MCF 10A (cell line): ENCODE measurements at places on chromosomes 3 and 15. TPM values are rescaled to one million over a fixed set of nuclear protein-coding genes. Genes with fewer than 3 reads are reported as not detected.
A peak's percentile ranks its signal among the peaks of the same experiment; 100 is the strongest.

- H3K36me3 ChIP-seq, result no peaks in the 10 kb centered on the region
- DNase-seq, result peak; percentile 60
- H3K4me1 ChIP-seq, result no peaks in the 10 kb centered on the region
- no peak overlapping the region for H3K4me3 ChIP-seq
- H3K27ac ChIP-seq, result no peak overlapping the region
Observed at GRCh38 chr3:117019082-117019713, 309.6 kb downstream of the TUSC7 start.

GRCh38 chr3:149374793-149375500, 2.5 kb downstream of the TM4SF1 start:
- no peak for DNase-seq
- peaks cover 50% of the 10 kb centered on the region for H3K4me1 ChIP-seq
- peaks cover 38% of the 10 kb centered on the region for H3K36me3 ChIP-seq
- H3K4me3 ChIP-seq, result peak overlapping the region; percentile 72
- H3K27ac ChIP-seq, result peak overlapping the region; percentile 79
- no peaks in the 10 kb centered on the region for H3K27me3 ChIP-seq

GRCh38 chr3:58536501-58537411, at the start of gene ACOX2:
Gene ACOX2, minus strand, starts transcription at chr3:58537190. Its CDS starts 2,084 bp downstream, at chr3:58535106.
- no peak for DNase-seq
- no peak within 1 kb of the TSS for H3K27ac ChIP-seq
- peaks cover 22% of the 10 kb centered on the region for H3K4me1 ChIP-seq
- H3K4me3 ChIP-seq, result no peak within 1 kb of the TSS

DNA sequence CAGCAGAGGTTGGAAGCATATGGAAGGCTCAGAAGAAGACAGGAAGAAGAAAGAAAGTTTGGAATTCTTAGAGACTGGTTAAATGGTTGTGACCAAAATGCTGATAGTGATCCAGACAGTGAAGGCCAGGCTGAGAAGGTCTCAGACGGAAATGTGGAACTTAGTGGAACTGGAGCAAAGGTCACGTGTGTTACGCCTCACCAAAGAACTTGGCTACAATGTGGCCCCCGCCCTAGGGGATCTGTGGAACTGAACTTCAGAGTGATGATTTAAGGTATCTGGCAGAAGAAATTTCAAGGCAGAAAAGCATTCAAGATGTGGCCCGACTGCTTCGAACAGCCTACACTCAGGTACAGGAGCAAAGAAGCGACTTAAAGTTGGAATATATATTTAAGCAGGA, 83.1 kb downstream of the MYO5A start:
- peak overlapping the region; percentile 16 for H3K27ac ChIP-seq
- no peak overlapping the region for H3K4me3 ChIP-seq
- no peaks in the 10 kb centered on the region for H3K36me3 ChIP-seq
- no peaks in the 10 kb centered on the region for H3K27me3 ChIP-seq
- H3K4me1 ChIP-seq, result peaks cover 18% of the 10 kb centered on the region

BOC gene
- 1.8 and 2.3 TPM in 2 replicates for total RNA-seq

GRCh38 chr3:114290911-114291901, 2.6 kb upstream of the TIGIT start:
- DNase-seq, result peak; percentile 63
- H3K27me3 ChIP-seq, result no peaks in the 10 kb centered on the region
- H3K4me1 ChIP-seq, result no peaks in the 10 kb centered on the region

CORO2B gene
- 0.47 and 0.79 TPM in 2 replicates for total RNA-seq

DNA sequence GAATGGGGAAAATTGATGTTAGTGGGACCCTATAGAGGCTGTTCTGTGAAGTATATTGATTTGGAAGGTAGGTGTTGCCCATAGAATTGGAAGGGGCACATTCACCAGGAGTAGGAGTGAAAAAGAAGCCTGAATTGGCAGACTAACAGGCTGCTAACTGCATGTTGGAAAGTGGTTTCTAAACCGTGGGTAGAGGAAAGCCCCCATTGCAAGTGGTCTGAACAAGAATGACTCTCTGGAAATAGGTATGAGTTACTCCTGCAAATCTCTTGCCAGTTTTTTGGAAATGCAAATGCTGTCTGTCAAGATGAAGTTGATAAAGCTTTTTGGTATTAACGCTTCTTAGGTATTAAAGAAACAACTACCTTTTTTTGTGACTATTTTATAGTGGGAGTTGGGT, 3.5 kb downstream of the UBE2E1 start:
- H3K27ac ChIP-seq, result peak overlapping the region; percentile 32
- H3K4me1 ChIP-seq, result peaks cover 51% of the 10 kb centered on the region
- H3K27me3 ChIP-seq, result no peaks in the 10 kb centered on the region
- peaks cover 27% of the 10 kb centered on the region for H3K36me3 ChIP-seq

- no peak for DNase-seq
- H3K4me1 ChIP-seq, result peaks cover 21% of the 10 kb centered on the region
- H3K36me3 ChIP-seq, result peaks cover 6% of the 10 kb centered on the region
- no peak overlapping the region for H3K4me3 ChIP-seq
Observed at GRCh38 chr15:87567406-87568030, 689.0 kb downstream of the NTRK3 start.

DNA sequence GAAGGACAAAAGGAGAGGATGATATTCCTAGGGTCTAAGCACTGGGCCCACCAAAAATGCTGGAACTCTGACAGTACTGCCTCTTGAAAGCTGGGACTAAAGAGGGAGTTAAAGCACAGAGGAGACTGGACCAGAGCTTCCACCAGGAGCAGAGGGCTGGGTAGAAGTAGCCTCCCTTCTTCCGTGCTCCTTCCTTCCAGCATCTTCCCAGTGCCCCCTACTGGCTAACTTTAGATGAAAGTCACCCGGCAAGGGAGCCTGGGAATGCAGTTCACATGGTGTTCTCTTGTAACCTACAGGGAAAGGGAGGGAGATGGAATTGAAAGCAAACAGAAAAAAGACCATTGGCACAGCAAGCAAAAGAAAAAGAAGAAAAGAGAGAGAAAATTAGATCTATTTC, 106.1 kb upstream of the COL8A1 start:
- no peaks in the 10 kb centered on the region for H3K36me3 ChIP-seq
- no peak overlapping the region for H3K4me3 ChIP-seq
- H3K27ac ChIP-seq, result peak overlapping the region; percentile 10
- no peaks in the 10 kb centered on the region for H3K27me3 ChIP-seq
- peaks cover 26% of the 10 kb centered on the region for H3K4me1 ChIP-seq
- DNase-seq, result peak; percentile 80

ALDH1A2 gene
- 1.2 and 1.3 TPM in 2 replicates for total RNA-seq

DNA sequence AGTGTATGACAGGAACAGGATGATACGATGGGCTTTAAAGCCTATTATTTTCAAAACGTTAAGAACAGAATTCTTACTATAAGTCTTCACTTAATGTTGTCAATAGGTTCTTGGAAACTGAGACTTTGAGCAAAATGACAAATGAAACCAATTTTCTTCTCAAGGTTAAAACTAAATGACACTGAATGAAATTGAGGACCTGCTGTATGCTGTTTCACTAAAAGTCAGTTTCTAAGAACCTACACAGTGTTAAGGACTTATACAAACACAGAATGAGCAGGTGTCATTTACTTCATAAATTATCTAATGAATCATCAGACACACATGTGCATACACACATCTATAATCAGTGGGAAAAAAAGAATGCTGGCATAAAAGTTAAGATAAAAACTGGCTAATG, 106.9 kb downstream of the RFTN1 start:
- H3K27ac ChIP-seq, result no peak overlapping the region
- no peaks in the 10 kb centered on the region for H3K27me3 ChIP-seq
- H3K4me1 ChIP-seq, result peaks cover 12% of the 10 kb centered on the region
- no peaks in the 10 kb centered on the region for H3K36me3 ChIP-seq
- no peak overlapping the region for H3K4me3 ChIP-seq
- DNase-seq, result no peak
